ENCODE measurements at places on chromosomes 6 and 20. TPM values are rescaled to one million over a fixed set of nuclear protein-coding genes. Genes with fewer than 3 reads are reported as not detected.
A peak's percentile ranks its signal among the peaks of the same experiment; 100 is the strongest.

- no peaks in the 10 kb centered on the region for H3K4me1 ChIP-seq
- H3K36me3 ChIP-seq = no peaks in the 10 kb centered on the region
- no peak for DNase-seq
- H3K27me3 ChIP-seq = no peaks in the 10 kb centered on the region
- no peak overlapping the region for H3K4me3 ChIP-seq
These were observed 412.6 kb upstream of the PLCB4 start for GRCh38 chr20:8656335-8656734.

DNA sequence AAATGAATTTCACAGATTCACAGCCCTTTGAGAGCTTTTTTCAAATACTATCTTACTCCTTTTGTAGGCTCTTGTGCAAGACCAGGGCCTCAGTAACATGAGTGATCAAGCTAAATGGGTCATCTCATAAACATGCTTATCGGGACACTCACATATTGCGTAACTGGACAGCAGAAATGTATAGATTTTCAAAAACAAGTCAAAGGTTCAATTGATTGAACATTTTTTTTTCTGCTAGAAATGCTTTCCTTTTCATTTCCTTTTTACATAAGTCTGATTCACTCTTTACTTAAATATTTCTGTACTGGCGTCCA lies 8.7 kb upstream of the SALL4 start:
- no peak overlapping the region for H3K4me3 ChIP-seq
- no peaks in the 10 kb centered on the region for H3K4me1 ChIP-seq
- no peak for DNase-seq
- H3K36me3 ChIP-seq = no peaks in the 10 kb centered on the region
- H3K27me3 ChIP-seq = no peaks in the 10 kb centered on the region
- no peak overlapping the region for H3K27ac ChIP-seq

DNA sequence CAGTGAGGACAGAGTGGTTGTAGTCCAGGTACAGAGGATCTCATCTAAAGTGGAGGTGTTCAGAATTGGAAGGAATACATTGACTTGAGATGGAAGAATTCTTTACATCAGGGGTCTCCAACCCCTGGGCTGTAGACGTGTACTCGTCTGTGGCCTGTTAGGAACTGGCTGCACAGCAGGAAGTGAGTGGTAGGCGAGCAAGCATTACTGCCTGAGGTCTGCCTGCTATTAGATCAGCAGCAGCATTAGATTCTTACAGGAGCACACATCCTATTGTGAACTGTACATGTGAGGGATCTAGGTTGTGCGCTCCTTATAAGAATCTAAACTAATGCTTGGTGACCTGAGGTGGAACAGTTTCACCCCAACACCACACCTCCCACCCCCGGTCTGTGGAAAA lies 121.1 kb downstream of the CDKAL1 start:
- no peaks in the 10 kb centered on the region for H3K27me3 ChIP-seq
- H3K36me3 ChIP-seq = no peaks in the 10 kb centered on the region

DNA sequence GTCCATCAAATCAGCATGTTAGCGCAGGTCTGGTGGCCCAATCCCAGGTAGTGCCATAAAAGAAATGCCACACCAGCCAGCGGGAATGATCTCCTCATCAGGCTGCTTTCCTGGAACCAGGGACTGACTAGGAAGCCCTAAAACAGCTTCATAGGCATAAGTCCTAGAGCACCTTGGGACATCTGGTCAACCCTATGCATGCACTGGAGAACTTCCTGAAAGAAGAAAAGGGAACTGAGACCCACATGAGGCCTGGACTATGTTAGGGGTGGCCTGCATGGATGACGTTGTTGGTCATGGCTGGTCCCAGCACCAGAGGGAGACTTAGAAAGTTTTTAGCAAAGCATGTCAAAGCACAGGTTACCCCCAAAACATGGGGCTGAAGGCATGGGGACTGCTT lies 7.6 kb upstream of the KCNK16 start:
- no peaks in the 10 kb centered on the region for H3K36me3 ChIP-seq
- no peak for DNase-seq
- H3K27ac ChIP-seq = no peak overlapping the region
- H3K4me3 ChIP-seq = no peak overlapping the region

DNA sequence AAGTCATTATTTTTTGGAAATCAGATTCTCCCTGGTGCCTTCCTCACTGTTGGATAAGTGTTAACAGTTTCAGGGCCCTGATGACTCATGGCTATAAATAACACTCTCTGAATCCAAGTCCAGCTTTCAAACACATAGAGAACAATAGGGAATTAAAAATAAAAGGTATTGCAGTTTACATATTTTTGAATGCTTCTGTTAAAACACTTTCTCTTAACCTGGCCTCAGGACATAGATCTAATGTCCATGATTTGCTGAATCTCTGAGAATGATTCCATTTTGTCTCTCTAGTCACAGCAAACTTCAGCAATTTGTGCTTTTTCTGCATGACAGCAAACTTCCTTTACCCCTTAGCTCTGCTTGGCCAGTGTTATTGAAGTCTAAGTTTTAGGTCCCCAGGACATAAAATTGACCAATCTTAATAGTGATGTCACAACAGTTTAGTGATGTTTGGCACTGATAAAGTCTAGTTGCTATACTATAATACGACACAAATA lies 1192.4 kb upstream of the CITED2 start:
- no peaks in the 10 kb centered on the region for H3K27me3 ChIP-seq
- no peaks in the 10 kb centered on the region for H3K4me1 ChIP-seq
- H3K27ac ChIP-seq = no peak overlapping the region

- DNase-seq = no peak
- no peaks in the 10 kb centered on the region for H3K4me1 ChIP-seq
- H3K27ac ChIP-seq = no peak overlapping the region
- H3K4me3 ChIP-seq = no peak overlapping the region
- no peaks in the 10 kb centered on the region for H3K27me3 ChIP-seq
- H3K36me3 ChIP-seq = no peaks in the 10 kb centered on the region
These were observed 33.4 kb upstream of the CCR6 start for GRCh38 chr6:167089243-167090142.

- no peaks in the 10 kb centered on the region for H3K4me1 ChIP-seq
- no peaks in the 10 kb centered on the region for H3K27me3 ChIP-seq
- DNase-seq = no peak
- H3K27ac ChIP-seq = no peak overlapping the region
- no peaks in the 10 kb centered on the region for H3K36me3 ChIP-seq
These were observed 18.2 kb upstream of the MYB start for GRCh38 chr6:135162678-135163439.

- no peaks in the 10 kb centered on the region for H3K36me3 ChIP-seq
- no peaks in the 10 kb centered on the region for H3K27me3 ChIP-seq
- DNase-seq = no peak
- H3K4me1 ChIP-seq = no peaks in the 10 kb centered on the region
These were observed 91.7 kb downstream of the CLIC5 start for GRCh38 chr6:45923831-45924391.

- H3K4me1 ChIP-seq = no peaks in the 10 kb centered on the region
- H3K27me3 ChIP-seq = no peaks in the 10 kb centered on the region
- no peaks in the 10 kb centered on the region for H3K36me3 ChIP-seq
- no peak for DNase-seq
These were observed 395.3 kb upstream of the BTBD3 start for GRCh38 chr20:11522366-11522741.

- no peak overlapping the region for H3K27ac ChIP-seq
- no peak for DNase-seq
- H3K4me3 ChIP-seq = peak overlapping the region; percentile 49
- H3K4me1 ChIP-seq = no peaks in the 10 kb centered on the region
These were observed 988 bp downstream of the TIAM2 start for GRCh38 chr6:154996016-154996590.

DNA sequence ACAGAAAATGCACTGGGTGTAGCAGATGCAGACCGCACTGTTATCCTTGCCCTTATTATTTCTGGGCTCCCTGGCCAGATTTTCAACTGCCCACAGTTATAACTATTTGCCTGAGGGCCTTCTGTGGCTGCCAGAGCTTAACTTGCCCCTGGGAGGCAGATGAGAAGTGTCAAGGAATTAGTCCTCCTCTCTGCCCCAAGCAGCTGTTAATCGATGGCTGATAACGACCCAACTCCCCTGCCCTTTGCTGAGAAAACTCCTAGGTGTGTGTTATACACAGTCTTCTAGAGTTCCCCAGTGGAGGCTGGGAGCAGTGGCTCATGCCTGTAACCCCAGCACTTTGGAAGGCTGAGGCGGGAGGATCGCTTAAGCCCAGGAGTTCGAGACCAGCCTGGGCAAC lies 44.4 kb upstream of the SHLD1 start:
- H3K4me1 ChIP-seq = no peaks in the 10 kb centered on the region
- H3K27ac ChIP-seq = no peak overlapping the region
- H3K27me3 ChIP-seq = no peaks in the 10 kb centered on the region
- no peak overlapping the region for H3K4me3 ChIP-seq
- H3K36me3 ChIP-seq = no peaks in the 10 kb centered on the region
- DNase-seq = no peak

DNA sequence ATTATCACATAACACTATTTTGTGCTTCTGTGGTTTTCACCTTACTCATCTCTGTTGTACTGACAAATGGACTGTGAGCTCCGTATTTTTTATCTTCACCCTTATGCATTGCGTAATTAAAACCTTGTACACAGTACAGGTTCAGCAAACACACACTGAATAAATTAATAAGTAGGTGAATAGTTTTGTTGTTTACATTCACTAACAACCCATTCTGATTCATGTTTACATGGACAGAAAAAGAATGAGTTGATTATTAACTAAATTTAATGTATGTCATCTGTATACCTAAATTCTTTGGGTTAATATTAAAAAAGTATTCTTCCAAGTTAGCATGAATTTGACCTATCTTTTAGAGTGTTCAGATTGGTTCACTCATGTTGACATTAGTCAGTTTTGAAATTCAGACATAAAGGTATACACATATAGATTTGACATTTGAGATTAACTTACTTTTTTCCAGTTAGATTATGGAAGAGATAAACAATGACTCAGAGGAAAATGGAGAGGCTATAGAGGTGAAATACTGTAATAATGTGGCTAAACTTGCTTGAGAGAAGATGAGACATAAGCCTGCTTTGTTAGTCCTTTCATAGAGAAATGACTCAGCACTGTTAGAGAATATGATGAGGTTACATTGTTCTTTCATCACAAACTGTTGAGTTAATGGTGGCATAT lies 541.7 kb upstream of the FLRT3 start:
- no peak overlapping the region for H3K4me3 ChIP-seq
- H3K36me3 ChIP-seq = no peaks in the 10 kb centered on the region
- DNase-seq = no peak
- H3K27me3 ChIP-seq = no peaks in the 10 kb centered on the region

GRCh38 chr6:48747471-48747870 lies 636.5 kb upstream of the PTCHD4 start:
- no peaks in the 10 kb centered on the region for H3K36me3 ChIP-seq
- no peak overlapping the region for H3K27ac ChIP-seq
- H3K27me3 ChIP-seq = no peaks in the 10 kb centered on the region
- DNase-seq = no peak
- H3K4me3 ChIP-seq = no peak overlapping the region

LTB gene
- 0.97 TPM for total RNA-seq

HLA-DQB1 gene
- 3.0 TPM for total RNA-seq

ARMH2 gene
- total RNA-seq = not detected

TSBP1 gene
- 0.45 TPM for total RNA-seq

SCRT2 gene
- total RNA-seq = not detected

LAMA5 gene
- 272 TPM for total RNA-seq

ADGB gene
- total RNA-seq = not detected

All from prostate gland (tissue), 2 donors.